ENCODE measurements at places on chromosomes 13 and 19.

GRCh38 chr13:66313413-66313812, 916.7 kb downstream of the PCDH9 start:
- no peak for DNase-seq

- no peak for DNase-seq
These were observed 2.4 kb downstream of the SMIM24 start for GRCh38 chr19:3477951-3478350.

DNA sequence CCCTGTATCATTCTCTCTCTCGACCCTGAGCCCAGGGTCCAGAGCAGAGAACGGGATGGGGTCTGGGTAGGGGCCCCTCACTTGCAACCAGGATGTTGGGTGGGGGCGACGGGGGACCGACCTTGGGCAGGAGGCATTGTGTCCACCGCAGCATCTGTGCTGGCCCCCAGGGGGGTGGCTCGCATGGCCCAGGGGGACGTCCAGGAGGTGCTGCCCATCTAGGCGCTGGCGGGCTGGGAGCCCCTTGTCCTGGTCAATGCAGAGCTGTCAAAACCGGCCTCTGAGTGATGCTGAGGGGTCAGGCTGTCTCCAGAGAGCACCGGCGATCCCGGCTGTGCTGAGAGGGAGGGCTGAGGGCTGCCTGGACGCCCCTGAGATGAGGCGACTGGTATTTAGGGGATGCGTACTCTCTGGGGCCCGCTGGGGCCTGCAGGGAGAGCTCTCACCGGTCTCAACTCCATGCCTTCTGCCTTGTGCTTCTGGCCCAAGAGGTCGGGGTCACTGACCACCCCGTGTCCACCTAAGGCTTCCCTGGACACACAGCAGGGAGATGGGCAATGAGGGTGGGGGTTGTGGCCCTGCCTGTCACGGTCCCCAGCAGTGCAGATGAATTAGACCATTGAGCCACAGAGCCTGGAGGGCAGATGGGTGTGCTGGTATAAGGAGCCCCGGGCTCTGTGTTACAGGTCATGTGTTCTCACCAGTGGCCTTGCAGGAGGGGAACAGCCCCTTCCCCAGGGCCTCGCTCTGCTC, 8.6 kb downstream of the RPS9 start:
- no peak for DNase-seq

DNA sequence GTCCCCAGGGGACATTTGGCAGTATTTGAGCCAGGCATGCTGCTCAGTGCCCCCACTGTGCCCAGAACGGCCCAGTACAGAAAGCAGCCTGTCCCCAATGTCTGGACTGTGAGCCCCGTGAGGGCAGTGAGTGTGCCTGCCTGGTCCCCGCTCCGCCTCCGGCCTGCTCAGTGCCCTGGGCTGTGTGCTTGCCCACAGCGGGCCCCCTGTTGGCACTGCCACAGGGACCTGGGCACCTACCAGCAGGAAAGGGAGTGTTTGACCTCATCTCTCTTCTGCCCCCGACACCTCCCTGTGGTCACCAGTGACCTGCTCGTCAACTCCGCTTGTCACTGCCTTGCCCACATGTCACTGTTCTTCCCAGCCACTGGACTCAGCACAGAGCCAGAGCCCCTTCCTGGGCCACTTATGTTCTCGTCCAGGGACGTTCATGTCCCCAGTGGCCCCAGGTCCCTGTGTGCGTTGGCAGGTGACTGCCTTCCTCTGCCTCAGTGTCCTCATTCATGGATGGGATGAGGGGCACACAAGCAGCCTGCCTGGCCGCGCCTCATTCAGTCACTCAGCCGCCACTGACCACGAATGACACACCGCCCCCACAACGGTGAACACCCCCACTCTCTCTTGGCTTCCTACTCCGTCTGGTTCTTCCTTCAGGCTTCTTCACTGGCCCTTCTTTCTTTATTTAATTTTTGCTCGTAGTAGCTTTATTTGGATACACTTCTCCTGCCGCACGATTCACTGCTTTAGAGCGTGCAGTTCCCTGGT, 2.8 kb downstream of the FZR1 start:
- no peak for DNase-seq

DNA sequence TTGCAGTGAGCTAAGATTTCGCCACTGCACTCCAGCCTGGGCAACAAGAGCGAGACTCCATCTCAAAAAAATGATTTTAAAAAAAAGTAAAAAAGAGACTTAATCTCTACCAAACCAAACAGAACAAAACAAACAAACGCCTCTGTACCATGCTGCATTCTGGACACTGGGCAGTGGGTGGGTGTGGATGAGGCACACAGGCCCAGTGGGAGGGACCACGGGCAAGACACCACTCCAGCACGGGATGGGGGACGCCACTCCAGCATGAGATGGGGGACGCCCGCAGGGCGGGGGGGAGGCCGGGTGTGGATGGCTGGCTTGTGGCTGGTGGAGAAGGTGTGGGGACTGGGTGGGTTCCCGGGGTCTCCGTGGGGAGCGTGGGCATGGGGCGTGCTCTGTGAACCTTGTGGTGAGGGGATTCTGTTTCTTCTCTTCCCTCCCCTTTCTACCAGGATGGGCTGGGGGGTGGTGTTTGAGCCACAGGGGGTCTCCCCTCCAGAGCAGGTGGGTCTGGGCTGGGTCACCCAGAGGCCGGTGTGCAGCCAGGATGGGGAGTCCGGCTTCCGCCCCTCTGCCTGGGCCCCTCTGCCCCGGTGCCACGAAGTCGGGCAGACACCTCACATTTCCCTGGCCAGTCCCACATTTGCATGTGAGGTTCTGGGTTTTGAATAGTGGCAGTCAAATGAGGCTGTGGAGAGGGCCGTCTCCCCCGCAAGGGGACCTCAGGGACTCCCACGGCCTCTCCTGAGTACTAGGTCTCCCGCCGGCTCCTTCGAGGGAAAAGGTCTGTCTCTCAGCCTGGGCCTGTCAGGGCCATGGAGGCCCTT, 23.9 kb upstream of the MATK start:
- no peak for DNase-seq

- DNase-seq, result no peak
These were observed 208.8 kb upstream of the SOX21 start for GRCh38 chr13:94921181-94921580.

DNA sequence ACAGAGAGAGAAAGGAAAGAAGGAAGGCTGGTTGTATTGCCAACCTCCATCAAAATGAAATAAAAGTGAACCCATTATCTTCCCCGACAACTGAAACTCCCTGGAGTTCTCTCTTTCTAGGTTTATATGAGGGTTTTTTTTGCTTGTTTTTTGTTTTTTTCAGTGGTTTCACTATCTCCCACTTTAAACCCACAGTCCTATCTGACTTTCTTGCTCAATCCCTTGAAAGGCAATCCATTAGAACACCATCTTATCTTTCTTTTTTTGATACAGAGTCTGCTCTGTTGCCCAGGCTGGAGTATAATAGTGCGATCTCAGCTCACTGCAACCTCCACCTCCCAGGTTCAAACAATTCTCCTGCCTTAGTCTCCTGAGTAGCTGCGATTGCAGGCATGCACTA, 158.0 kb upstream of the MIR17HG start:
- DNase-seq, result no peak

- DNase-seq, result peak; percentile 62
These were observed 24.2 kb upstream of the TTYH1 start for GRCh38 chr19:54390942-54391577.

DNA sequence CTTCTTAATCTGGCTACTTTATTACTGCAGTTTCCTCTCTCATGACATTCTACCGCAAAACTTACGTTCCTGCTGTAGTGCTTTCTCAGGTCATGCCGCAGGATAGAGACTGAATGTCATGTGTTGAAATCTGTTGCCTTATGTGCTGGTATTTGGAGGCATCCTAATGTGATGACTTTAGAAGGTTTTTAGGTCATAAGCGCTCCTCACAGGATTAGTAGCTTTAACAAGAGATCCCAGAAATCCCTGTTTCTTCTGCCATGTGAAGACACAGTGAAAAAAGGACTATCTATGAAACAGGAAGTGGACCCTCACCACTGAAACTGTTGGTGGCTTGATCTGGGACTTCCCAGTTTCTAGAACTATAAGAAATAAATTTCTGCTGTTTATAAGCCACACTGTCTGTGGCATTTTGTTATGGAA, 209.3 kb downstream of the LACC1 start:
- no peak for DNase-seq

- DNase-seq, result peak; percentile 81
These were observed 540 bp upstream of the ZFP36 start for GRCh38 chr19:39405958-39406655.

GRCh38 chr13:80900561-80900960, 559.6 kb upstream of the SPRY2 start:
- DNase-seq, result no peak
